ENCODE measurements at places on chromosomes 12 and 14. TPM values are rescaled to one million over a fixed set of nuclear protein-coding genes. Genes with fewer than 3 reads are reported as not detected.
A peak's percentile ranks its signal among the peaks of the same experiment; 100 is the strongest.

DNA sequence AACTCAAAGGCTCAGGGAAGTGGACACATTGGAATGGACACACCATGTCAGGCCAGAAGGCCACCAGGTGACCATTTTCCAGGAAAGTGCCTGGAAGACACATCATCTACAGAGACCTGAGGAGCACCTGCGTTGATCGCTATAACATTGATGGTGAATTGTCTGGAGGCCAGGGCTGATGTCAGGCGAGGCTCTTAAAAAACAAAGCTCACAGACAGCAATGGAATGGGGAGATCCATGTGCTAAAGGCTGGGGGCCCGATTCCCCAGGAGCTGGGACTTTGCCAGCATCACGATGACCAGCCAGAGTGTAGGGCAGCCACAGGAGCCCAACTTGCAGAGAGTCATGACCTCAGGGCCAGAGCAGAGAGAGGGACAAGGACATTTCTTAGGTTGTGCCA is 30.3 kb downstream of the DIO3 start:
- no peak for DNase-seq
- peaks cover 7% of the 10 kb centered on the region for H3K36me3 ChIP-seq
- no peaks in the 10 kb centered on the region for H3K27me3 ChIP-seq
- H3K4me3 ChIP-seq: no peak overlapping the region
- peaks cover 12% of the 10 kb centered on the region for H3K4me1 ChIP-seq

DNA sequence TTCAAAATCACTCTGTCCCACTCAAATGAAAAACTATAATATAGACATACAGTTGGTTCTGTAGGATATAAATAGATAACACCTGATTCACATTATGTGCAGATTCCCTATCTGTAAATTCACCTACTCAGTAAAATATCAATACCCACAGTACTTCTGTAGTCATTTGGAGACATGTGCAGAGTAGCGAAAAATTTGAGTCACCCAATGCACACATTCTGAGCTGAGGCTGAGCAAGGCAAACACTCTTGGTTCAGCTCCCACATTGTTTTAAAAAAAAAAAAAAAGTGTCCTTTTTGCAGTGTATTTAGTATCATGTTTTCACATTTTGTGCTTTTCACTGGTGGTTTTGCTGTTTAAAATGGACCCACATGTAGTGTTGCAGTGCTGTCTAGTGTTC is 27.3 kb upstream of the BBS10 start:
- H3K36me3 ChIP-seq: peaks cover 38% of the 10 kb centered on the region
- no peak overlapping the region for H3K4me3 ChIP-seq
- DNase-seq: no peak
- no peak overlapping the region for H3K27ac ChIP-seq
- H3K27me3 ChIP-seq: no peaks in the 10 kb centered on the region

DNA sequence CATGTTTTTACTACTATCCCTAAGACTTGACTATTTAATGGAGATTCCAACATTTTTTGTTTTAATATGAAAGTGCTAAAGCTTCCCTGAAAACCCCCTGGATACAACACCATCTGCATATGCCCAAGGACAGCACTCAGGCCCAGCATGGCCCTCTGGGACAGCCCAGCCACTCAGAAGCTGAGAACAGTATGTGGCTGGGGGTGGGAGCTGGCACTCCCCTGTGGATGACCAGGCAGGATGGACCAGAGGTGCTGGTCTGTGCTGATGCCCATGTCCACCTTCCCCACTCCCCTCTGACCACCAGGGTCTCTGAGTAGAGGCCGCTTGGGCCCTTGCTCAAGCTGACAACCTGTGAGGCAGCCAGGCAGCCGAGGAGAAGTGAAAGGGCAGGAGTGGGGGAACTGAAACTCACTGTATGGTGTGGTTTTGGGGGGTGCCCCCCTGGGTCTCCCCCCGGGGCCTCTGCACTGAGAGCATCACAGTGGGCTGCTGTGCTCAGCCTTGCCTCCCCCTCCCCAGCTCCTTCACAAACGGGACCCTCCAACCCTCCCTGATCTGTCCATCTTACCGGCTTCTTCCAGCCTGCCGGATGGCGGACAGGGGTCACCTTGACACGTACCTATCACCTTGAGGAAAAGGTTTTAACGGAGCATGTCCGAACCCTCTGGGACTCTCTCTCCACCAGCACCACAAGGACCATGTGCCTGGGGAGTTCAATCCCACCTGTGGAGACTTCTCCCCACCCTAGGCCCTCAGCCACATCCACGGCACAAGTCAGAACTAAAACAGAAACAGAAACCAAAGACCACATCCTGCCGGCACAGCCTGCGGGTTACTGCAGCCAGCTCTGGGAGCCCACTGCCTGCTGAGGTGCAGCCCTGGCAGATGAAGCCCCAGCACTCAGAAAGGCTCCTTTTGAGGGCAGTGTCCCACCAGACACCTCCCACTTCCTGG is at the start of gene TMEM229B:
Gene TMEM229B (minus strand): TSS at position 785 of the 957 bp plus-strand sequence. CDS start 14,798 bp downstream, outside the sequence.
- peaks cover 64% of the 10 kb centered on the region for H3K4me1 ChIP-seq
- peak; percentile 91 for DNase-seq
- peak within 1 kb of the TSS; percentile 76 for H3K4me3 ChIP-seq
- H3K36me3 ChIP-seq: peaks cover 18% of the 10 kb centered on the region
- peak within 1 kb of the TSS; percentile 95 for H3K27ac ChIP-seq

DNA sequence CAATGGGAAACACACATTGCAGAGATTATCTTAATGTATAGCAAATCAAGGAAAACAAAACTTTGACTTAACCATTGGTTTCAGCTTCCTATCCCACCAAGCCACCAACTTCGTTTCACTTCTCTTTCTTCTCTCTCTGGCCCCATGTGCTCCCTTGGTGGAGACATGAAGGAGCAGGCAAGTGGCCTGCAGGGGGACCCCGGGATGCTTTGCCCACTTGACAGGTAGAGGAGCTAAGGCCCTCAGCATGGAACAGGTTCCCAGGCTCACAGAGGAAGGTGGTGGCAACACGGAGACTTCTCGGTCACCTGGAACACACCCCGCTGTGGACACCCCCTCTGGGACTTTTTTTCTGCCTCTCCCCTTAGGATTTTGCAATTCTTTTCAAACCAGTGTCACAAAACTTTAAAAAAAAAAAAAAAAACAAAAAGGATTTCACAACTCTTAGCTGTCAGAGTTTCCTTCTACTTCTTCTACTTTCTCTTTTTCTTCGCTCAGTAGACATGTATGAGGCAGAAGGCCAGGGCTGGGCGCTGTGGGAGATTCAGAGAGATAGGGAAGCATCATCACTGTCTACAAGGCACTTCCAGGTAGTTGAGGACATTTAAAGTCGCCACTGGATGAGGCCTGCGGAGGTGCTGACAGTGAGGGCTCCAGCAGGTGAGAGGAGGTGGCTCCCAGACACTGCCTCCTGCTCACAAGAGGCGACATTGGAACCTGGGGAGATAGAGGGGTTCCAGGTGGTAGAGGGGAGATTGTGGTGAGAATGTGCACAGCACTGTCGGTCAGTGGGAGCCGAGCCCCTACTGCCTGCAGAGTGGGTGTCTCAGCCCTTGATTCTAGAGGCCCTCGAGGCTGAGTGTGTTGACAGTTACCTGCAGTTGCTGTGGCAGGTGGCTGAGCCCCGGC is 119.6 kb downstream of the GCH1 start:
- H3K36me3 ChIP-seq: peaks cover 4% of the 10 kb centered on the region
- no peak overlapping the region for H3K4me3 ChIP-seq
- no peak overlapping the region for H3K27ac ChIP-seq
- peak; percentile 47 for DNase-seq

DNA sequence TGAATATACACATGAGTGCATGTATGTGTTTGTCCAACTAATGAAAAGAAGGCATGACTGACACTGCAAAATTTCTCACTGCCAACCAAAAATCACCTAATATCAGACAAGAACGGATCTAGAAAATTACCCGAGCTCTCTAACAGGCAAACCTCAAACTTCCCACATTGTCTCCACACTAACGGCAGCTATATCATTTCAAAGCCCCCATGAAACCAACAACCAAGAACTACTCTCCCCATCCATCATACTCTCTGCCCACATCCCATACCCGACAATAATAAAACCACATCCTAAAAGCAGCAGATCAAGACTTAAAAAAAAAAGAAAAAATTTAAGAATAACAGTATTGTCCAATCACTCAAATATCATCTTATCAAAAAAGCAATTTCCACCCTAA is 227.1 kb downstream of the CEP128 start:
- H3K27ac ChIP-seq: no peak overlapping the region
- H3K4me3 ChIP-seq: no peak overlapping the region
- H3K4me1 ChIP-seq: peaks cover 9% of the 10 kb centered on the region

- peaks cover 50% of the 10 kb centered on the region for H3K4me1 ChIP-seq
- H3K27ac ChIP-seq: peak overlapping the region; percentile 97
- no peak for DNase-seq
- peaks cover 50% of the 10 kb centered on the region for H3K36me3 ChIP-seq
These were observed 1.1 kb downstream of the SMIM10L1 start for GRCh38 chr12:11171969-11172675.

DNA sequence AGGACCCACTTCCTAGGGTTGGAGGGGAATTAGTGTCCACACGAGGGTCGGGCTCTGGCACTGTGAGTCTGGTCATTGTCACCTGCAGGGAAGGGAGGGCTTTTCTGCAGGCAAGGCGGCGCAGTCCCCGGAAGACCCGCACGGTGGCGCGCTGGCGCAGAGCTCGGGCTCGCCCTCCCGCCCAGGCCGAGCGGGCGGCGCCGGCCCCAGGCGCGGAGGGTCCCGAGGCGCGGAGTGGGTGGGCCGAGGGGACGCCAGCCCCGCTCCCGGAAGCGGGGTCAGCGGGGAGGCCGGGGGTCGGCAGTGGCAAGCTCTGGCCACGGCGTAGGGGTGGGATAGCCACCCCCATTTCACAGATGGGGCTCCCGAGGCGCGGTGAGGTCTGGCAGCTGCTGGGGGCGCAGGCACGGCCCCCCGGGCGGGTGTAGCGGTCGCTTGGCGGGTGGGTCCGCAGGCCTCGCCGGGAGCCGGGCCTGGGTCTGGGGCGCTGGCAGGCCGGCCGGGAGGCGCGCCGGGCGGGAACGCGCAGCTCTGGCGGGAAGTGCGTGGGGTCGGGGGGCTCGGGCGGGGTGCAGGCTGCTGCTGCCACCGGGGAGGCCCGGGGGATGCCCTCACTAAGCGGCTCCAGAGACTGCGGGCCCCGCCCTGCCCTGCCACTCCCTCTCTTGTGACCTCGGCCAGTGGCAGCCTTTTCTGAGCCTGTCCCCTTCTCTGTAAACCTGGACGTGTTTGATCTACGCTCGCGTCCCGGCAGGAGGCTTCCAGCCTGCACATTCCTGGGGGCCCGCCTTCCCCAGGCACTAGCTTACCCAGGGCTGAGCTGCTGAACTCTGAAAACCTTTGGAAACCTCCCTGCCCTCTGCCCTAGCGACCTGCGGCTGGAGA is 46.1 kb downstream of the CYP46A1 start:
- peak; percentile 79 for DNase-seq
- no peak overlapping the region for H3K4me3 ChIP-seq
- H3K27me3 ChIP-seq: peaks cover 25% of the 10 kb centered on the region
- no peaks in the 10 kb centered on the region for H3K36me3 ChIP-seq

GRCh38 chr14:52960627-52961026 is 9.8 kb upstream of the FERMT2 start:
- peak; percentile 3 for DNase-seq
- no peaks in the 10 kb centered on the region for H3K27me3 ChIP-seq
- no peak overlapping the region for H3K27ac ChIP-seq
- H3K4me1 ChIP-seq: peaks cover 3% of the 10 kb centered on the region
- no peak overlapping the region for H3K4me3 ChIP-seq

- no peak for DNase-seq
- H3K4me3 ChIP-seq: no peak overlapping the region
- no peak overlapping the region for H3K27ac ChIP-seq
- H3K27me3 ChIP-seq: no peaks in the 10 kb centered on the region
These were observed 128.1 kb downstream of the PRKD1 start for GRCh38 chr14:29799464-29800095.

APOF gene
- total RNA-seq: not detected

GRIP1 gene
- 0.61 TPM for total RNA-seq

CATSPERB gene
- 0.60 TPM for total RNA-seq

IQSEC3 gene
- total RNA-seq: 2.5 TPM

COL2A1 gene
- not detected for total RNA-seq

HPD gene
- total RNA-seq: not detected

Measured in activated CD8-positive, alpha-beta T cell treated with anti-CD3 and anti-CD28 coated beads for 36 hours (primary cell).